CD4-positive, alpha-beta T cell treated with Interferon gamma for 1 hour (primary cell): ENCODE measurements at places on chromosomes 4 and X.

DNA sequence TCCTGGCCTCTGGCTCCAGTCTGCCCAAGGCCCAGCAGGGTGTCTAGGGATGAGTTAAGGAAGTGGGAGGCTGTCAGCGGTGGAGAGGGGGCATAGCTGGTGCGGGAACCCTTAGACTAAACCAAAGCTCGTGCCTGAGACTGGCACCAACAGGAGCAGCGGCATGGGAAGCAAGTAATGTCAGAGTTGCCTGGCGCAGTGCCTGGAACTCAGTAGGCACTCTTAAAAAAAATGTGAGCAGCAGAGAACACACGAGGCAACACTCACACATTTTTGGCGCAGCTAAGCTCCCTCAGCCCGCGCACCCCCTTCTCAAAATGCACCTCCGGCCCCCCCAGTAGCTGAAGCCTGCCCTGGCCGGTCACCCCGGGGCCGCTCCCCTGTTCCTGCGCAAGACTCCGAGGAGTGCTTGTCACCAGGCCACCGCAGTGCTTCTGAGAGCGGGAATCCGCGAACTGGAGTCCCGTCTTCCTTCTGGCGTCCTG lies 583 bp downstream of the GABRE start:
- no peak for DNase-seq

DNA sequence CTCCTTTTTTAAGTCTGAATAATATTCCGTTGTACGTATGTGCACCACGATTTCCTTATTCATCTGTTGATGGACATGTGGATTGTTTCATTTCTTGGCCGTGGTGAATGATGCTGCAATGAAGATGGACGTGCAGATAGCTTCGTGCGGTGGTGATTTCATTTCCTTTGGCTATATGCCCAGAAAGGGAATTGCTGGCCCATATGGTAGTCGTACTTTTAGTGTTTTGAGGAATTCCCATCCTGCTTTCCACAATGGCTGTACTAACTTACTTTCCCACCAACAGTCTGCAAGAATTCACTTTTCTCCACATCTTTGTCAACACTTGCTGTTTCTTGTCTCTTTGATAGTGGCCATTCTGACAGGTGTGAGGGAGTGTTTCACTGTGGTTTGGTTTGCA lies 12.8 kb downstream of the ZFP42 start:
- no peak for DNase-seq

GRCh38 chr4:6929812-6930464 lies 20.3 kb downstream of the TBC1D14 start:
- DNase-seq = no peak

GRCh38 chr4:87053176-87053658 lies 118.4 kb downstream of the AFF1 start:
- DNase-seq = no peak

- DNase-seq = no peak
Observed at GRCh38 chr4:14155803-14156202, 528.3 kb upstream of the BOD1L1 start.

DNA sequence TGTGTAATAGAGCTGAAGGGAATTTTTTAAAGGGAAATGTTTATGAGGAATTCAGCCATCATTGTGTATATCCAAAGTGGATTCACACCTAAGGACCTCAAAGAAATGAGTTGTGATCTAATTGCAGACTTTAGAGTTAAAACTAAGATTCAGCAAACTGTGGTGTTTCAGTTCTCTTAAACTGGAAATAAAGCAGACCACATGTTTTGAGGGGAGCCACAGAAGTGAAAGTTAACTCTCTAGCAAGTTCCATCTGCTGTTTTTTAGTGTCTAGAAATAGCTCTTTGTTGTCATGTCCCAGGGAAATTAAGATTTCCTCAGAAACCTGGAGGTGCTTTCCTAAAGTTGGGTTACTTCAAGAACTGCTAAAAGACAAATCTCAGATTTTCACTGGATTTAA lies 97.3 kb upstream of the DDX3X start:
- DNase-seq = no peak

DNA sequence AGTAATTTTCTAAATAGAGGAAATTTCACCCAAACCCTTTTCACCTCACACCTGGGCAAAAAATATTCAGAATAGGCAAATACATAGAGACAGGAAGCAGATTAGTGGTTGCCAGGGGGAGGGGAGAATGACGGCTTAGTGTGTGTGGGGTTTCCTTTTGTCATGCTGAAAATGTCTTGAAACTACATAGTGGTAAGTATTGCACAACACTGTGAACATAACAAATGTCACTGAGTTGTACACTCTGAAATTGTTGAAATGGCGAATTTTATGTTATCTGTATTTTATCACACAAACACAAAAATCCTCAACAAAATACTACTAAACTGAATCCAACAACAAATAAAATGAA lies 60.7 kb upstream of the PLAC1 start:
- DNase-seq = no peak

DNA sequence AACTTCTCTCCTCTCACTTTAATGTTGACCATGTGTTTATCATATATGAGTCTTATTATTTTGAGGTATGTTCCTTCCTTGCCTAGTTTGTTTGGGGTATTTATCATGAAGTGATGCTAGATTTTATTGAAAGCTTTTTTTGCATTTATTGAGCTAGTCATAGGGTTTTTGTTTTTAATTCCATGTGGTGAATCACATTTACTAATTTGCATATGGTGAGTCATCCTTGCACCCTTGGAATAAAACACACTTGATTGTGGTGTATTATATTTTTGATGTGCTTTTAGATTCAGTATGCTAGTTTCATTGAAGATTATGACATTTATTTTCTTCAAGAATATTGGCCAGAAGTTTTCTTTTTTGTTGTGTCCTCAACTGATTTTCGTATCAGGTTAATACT lies 464.6 kb downstream of the PCDH18 start:
- DNase-seq = no peak

DNA sequence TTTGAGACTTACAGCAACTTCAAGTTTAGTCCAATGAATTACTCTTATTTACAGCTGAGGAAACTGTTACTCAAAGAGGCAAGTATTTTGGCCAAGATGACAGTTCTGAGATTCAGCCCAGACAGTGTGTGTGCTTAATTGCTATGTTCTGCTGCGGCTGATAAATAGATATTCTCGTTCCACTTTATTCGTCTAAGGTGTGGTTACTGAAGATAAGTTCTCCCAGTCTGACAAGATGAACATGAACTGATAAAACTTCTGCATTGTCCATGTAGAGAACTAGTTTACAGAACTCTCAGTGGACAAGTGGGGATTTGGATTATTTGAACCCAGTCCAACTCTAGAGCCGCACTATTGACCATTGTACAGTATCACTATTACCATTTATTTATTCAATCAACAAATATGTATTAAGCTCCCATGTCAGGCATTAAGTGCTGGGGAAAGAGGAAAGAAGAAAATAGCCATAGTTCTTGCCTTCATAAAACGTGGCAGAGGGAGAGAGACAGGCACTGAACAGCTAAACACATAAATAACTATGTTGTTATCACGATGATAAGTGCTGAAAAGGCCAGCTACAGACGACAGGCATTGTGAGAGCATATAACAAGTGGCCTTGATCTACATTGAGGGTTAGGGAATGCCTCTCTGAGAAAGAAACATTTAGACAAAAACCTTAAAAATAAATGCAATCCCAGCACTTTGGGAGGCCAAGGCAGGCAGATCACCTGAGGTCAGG lies 4.0 kb upstream of the DHX15 start:
- DNase-seq = no peak

DNA sequence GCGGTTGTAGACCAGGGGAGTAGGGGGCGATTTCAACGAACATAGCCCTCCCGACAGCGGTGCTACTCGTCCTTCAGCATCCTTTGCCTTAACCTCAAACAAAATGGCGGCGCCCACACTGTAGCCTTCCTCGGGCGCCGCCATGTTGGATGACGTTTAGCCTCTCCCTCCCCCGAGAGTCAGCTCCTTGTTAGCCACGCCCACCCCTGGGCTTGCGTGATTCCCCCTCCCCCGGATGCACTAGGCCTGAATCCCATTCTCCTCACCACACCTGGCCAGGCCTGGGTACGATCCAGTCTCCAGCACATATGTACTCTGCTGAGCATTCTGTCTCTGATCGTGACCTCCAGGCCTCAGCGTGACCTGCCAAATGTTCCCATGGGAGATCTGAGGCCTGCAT lies 49.0 kb upstream of the ZNF157 start:
- no peak for DNase-seq

DNA sequence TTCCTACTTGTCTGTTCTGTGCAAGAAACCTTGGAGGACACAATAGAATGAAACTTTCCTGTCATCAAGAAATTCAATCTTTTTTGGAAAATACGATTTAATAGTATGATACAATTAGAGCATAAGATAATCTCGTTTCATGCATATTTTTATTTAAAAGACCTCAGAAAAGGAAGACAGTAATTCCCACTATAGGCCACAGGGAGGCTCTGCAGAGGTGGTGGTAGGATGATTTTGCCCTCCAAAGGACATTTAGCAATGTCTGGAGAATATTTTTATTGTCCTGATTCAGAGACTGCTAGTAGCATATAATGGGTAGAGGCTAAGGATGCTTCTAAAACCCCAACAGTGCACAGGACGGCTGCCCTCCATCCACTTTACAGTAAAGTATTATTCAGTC lies 68.7 kb downstream of the PAK3 start:
- no peak for DNase-seq

DNA sequence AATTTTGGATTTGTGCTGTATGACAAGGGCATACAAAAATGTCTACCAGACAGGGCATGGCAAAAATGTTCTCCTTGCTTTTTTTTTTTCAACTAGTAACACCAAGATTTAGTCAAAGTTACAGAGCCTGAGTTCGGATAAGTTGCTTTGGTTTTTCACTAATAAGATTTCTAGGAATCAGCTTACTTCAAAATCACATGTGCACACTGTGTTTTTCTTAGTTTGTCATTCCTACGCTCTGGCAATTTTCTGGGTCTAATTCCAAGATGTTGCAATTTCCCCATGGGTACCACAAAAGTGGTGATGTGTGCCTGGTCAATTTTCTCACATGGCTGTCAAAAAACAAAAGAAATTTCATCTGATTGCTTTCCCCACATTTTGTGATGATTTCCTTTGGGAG lies 6.3 kb downstream of the C1QTNF7 start:
- no peak for DNase-seq

DNA sequence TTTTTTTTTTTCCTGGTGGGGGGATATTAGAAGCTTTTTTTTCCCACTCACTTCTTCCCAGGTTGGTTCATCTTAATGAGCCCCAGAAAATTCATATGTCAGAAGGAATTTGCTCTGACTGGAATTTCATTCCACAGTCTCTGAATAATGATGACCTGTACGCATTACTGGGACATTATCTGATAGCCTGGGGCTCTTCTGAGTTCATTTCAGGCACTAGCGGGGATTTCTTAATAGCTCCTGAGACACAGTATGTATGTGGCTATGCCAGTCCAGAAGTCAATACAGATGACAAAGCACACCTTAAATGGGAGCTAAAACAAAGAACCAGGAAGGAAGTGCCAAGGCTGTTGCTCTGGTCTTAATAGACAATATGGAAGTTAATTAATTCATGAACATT lies 295.2 kb upstream of the IGFBP7 start:
- no peak for DNase-seq

DNA sequence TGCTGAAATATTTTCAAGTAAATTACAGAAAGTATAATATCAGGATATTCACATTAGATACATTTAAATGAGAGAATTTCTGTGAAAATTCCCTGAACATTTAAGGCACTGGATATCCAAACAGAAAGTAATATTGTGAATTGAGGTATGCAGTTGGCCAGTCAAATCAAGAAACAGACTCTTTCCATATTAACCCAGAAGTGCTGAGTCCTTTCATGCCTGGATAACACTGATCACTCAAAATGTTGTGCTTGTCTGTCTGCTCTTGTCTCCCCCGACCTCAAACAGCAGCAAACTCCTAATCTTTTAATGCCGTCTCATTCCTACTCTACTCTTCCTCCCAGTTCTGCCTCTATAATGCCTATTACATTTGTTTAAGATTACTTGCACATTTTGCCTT lies 51.2 kb downstream of the TBC1D9 start:
- DNase-seq = no peak

- DNase-seq = no peak
Observed at GRCh38 chrX:93422693-93423092, 250.7 kb downstream of the NAP1L3 start.

DNA sequence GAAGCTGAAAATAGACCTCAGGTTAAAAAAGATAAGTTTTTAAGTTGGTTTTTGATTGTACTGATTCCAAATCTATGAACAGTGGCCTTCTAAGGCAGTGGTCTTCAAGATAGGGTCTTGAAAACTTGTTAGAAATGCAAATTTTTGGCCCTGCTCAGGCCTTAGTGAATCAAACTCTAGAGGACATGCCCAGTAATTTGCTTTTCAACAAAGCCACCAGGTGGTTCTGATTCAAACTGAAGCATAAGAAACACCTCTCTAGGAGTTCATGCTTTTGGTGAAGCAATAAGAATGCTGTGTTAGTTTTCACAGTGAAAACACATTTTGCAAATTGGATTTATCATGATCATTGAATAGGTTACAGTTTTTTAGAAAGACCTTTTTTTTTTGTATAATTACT lies 1849.4 kb upstream of the AGA start:
- no peak for DNase-seq

GRCh38 chrX:110432906-110433215 lies 74.2 kb downstream of the RTL9 start:
- DNase-seq = no peak

DNA sequence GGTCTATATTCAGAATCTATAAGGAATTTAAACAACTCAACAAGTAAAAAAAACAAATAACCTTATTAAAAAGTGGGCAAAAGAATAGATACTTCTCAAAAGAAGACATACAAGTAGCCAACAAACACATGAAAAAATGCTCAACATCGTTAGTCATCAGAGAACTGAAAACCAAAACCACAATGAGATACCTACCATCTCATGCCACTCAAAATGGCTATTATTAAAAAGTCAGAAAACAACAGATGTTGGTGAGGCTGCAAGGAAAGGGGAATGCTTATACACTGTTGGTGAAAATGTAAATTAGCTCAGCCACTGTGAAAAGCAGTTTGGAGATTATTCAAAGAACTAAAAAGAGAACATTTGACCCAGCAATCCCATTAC lies 201.6 kb downstream of the QDPR start:
- no peak for DNase-seq

DNA sequence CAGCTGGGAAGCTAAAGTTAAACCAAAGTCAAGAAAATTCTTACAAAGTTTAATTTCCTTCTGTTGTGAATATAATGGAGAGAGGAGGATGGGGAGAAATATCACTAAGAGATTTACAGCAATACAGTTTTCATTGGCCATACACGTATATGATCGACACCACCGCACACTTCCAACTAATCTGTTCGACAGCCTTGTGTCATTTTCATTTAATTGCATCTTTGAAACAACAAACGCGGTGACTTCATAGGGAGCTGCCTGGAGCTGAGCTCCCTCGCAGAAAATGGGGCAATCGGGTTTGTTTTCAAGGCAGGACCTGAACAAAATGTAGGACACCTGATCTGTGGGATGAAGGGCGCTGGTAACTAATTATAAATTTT lies 1.3 kb downstream of the PTPN13 start:
- DNase-seq = no peak

DNA sequence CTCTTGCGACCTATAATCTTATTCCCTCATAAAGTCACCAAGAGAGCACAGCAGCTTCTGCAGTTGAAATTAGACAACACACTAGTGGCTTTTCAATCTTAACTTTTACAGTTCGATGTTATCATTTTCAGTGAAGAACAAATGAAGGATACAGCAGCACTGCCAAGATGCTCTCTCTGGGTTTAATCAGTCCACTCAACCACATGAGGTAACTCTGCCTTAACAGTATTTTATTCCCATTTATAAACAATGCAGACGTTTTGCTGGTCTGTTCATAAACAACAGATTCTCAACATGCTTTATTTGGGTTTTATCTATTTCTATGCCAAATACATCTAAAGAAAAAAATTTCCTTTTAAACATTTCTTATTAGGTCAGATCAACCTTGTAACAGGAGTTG lies 646.0 kb upstream of the FAM241A start:
- DNase-seq = no peak

- DNase-seq = no peak
Observed at GRCh38 chr4:73245955-73246354, 12.6 kb downstream of the ANKRD17 start.
